ENCODE measurements at places on chromosomes 7 and 10. TPM values are rescaled to one million over a fixed set of nuclear protein-coding genes. Genes with fewer than 3 reads are reported as not detected.

DNA sequence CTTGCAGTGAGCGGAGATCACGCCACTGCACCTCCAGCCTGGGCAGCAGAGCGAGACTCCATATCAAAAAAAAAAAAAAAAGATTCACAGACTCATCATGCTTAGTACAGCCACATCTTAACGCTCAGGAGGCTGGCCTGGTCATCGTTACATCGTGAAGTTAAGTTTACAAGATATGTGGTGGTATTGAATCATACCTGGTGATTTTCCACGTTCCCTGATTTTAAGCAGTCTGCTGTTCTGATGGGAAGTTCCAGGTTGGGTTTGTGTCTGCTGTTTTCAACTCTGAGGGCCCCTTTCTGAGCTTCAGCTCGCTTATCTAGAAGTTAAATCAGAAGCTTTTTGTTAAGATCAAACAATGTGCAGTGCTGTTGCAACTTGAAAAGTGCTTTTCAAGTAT is 6.9 kb downstream of the PPP2R2D start:
- H3K4me3 ChIP-seq: no peak overlapping the region
- no peak overlapping the region for H3K27ac ChIP-seq
- no peak for DNase-seq
- H3K27me3 ChIP-seq: no peaks in the 10 kb centered on the region
- H3K36me3 ChIP-seq: no peaks in the 10 kb centered on the region
- peaks cover 27% of the 10 kb centered on the region for H3K4me1 ChIP-seq

The IGFBP3 gene
- 11.2 TPM for total RNA-seq

The CBLL1 gene
- 65.4 TPM for total RNA-seq

The NKX2-3 gene
- total RNA-seq: not detected

GRCh38 chr7:117672453-117672852 is 192.6 kb downstream of the CFTR start:
- H3K27ac ChIP-seq: no peak overlapping the region
- H3K27me3 ChIP-seq: no peaks in the 10 kb centered on the region
- peaks cover 50% of the 10 kb centered on the region for H3K4me1 ChIP-seq
- no peak overlapping the region for H3K4me3 ChIP-seq
- no peaks in the 10 kb centered on the region for H3K36me3 ChIP-seq

GRCh38 chr10:104796823-104797222 is 155.7 kb downstream of the SORCS3 start:
- no peak overlapping the region for H3K4me3 ChIP-seq
- no peaks in the 10 kb centered on the region for H3K27me3 ChIP-seq
- H3K27ac ChIP-seq: no peak overlapping the region
- H3K36me3 ChIP-seq: no peaks in the 10 kb centered on the region

DNA sequence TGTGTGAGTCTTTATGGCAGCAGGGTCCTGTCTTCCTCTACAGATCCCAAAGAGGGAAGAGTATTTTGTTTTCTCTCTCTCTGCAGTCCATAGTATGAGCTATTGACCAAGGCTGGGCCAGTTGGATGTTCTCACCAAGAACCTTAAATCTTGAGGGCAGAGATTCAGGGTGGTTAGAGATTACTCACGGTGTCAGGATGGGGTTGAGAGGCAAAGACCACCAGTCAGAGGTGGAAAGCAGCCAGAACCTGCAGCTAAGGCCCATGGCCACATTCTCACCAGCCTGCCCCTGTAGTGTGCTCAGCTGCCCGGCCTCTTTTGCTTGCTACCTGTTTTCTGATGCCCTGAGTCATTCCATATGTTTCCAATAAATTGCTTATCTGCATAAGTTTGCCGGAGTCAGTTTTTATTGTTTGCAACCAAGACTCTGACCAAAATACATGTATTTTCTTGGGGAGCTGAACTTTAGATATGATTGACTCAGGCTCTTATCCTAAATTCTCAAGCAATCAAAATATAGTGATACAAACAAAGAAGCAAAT is 67.0 kb downstream of the MAP3K8 start:
- H3K27ac ChIP-seq: no peak overlapping the region
- H3K4me3 ChIP-seq: no peak overlapping the region
- no peak for DNase-seq
- H3K27me3 ChIP-seq: no peaks in the 10 kb centered on the region
- no peaks in the 10 kb centered on the region for H3K36me3 ChIP-seq
